ENCODE measurements at places on chromosomes 6 and 20.

GRCh38 chr6:74939721-74940620 is 265.9 kb downstream of the COL12A1 start:
- DNase-seq: no peak

DNA sequence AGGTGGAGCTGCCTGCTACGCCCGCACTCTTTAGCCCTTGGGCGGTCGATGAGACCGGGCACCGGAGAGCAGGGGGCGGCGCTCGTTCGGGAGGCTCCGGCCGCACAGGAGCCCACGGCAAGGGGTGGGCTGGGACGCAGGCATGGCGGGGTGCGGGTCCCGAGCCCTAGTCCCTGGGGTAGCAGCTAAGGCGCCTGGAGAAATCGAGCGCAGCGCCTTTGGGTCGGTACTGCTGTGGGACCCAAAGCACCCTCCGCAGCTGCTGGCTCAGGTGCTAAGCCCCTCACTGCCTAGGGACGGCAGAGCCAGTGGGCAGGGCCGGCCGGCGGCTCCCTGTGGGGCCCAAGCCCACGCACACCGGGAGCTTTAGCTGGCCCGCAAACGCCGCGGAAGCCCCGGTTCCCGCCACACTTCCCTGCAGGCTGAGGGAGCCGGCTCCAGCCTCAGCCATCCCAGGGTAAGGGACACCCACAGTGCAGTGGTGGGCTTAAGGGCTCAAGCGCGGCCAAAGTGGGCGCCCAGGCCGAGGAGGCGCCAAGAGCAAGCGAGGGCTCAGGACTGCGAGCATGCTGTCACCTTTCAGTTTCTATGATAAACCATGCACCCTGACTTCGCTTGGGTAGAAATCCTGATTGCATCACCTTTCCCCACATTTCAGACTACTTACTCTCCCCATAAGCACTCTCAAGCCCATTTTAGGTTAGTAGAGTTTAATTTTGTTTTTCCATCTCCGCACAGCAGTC is 52.0 kb downstream of the MYLIP start:
- DNase-seq: no peak

DNA sequence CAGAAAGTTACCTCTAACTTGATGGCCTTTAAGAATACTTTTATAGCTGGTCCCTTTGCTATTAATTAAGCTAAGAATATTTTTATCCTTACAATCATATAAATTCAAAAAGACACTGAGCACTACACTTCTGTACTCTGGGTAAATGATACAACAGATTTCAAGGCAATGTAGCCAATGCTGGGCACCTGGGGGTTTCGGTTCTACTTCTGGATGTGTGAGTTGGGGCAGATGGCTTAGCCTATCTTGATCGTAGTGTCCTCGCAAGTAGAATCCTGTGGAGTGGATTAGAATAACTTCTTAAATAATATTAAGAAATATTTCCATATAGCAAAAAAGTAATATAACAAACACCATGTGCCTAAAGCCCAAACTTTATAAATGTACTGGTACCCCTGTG is 96.9 kb upstream of the NT5E start:
- DNase-seq: no peak

DNA sequence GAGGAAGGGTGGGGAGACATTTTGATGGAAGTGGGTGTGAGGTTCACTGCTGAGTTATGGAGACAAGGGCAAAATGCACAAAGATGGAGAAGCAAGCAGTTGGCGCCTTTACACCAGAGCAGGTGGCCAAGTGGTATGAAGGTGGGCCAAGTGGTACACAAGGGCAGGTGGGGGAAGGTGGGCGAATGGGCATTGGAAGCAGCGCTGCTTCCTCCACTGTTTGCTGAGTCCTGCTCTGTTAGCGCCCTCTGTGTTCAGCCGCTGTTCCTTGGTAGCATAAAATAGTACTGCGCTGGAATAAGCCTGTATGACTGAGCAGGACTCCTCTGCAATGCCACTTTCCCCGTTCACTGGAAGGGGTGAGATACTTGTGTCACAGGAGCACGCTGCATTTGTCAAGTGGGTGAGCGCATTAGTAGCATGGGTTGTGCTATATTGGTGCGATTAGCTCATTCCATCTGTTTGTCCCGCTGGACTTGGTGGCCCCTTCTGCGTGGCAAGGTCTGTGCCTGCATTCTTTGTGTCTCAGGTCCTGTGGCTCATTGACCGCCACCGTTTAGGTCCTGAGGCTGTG is 116.4 kb downstream of the TOX2 start:
- DNase-seq: no peak

- no peak for DNase-seq
Observed at GRCh38 chr20:24472426-24472825, 3.0 kb downstream of the SYNDIG1 start.

GRCh38 chr6:146295695-146296094 is 247.9 kb upstream of the RAB32 start:
- DNase-seq: no peak

DNA sequence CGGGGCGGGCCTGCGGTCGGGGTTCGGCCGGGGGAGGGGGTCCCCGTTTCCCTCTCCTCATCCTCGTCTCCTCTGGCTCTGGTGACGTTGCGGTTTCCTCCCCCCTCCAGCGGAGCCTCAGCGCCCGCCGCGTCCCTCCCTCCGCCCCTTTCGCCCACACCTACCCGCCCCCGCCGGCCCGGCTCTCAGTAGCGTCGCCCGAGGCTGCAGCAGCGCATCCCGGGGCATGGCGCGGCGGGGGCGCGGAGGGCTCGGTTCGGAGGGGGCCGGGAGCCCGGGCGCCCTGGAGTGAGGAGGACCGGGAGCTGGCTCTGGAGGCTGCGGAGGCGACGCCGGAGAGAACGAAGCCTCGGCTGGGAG is at the start of gene DSE:
Gene DSE (plus strand): TSS at position 188 of the 360 bp plus-strand sequence. CDS start 28,304 bp downstream, outside the sequence.
- DNase-seq: peak; percentile 84

DNA sequence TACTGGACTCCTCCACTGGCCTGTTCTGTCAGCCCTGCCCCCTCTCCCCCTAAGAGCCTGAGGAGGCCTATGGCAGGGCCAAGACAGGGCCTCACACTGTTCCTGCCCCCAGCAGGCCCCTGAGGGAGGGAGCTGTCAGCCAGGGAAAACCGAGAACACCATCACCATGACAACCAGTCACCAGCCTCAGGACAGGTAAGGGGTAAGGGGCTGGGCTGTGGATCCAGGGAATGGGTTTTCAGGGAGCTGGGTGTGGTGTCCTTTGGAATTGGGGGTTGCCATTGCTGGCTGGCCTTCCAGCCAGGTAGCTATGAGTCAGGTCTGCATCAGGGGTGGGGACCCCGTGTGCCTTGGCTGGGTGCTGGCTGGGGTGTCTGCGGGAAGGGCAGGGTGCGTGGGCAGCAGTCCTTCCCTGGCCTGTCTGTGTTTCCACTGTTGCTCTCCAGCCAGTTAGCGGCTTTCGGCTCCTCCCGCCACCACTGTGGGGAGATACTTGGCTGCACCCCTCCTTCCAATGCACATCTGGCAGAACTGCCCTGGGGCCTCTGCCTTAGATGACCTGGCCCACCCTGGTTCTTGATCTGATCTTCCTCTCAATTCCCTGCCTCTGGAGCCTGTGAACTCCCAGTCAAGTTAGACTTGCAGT is 3.9 kb downstream of the SLC29A1 start:
- DNase-seq: no peak

- DNase-seq: no peak
Observed at GRCh38 chr6:42295677-42296076, 78.0 kb upstream of the MRPS10 start.

DNA sequence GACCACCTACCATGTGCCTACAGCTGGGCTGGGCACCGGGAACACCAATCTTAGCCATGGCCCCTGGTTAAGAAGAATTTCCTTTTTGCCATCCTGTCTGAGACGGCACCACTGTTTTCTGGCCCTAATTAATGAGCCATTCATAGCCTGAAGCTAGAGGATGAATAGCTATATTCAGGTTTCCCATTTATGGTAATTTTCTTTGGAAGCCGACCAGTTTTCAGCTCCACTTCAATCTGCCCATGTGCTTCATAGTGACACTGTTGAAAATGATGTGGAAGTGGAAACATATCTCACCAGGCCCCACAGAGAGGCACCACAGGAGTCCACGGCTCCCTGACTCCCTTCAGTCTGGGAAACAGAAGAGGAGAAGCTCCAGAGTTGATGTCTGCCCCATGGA is 22.6 kb upstream of the ULBP3 start:
- DNase-seq: no peak

DNA sequence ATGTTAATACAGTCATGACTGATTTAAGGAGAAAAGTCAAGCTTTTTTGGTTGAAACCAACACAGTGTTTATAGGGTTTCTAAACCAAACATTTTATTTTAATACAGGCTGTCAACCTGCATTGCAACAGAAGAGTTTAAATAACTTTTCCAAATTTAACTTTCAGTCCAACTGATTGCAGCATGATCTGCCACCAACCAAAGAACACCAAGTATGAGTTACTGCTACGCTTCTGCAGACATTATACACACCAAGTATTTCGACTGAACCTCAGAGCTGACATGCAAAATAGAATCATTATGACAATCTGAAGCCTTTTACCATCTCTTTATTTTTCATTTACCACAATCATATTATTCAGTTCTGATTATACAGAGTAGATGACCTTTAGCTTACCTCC is 151.2 kb upstream of the DST start:
- no peak for DNase-seq

DNA sequence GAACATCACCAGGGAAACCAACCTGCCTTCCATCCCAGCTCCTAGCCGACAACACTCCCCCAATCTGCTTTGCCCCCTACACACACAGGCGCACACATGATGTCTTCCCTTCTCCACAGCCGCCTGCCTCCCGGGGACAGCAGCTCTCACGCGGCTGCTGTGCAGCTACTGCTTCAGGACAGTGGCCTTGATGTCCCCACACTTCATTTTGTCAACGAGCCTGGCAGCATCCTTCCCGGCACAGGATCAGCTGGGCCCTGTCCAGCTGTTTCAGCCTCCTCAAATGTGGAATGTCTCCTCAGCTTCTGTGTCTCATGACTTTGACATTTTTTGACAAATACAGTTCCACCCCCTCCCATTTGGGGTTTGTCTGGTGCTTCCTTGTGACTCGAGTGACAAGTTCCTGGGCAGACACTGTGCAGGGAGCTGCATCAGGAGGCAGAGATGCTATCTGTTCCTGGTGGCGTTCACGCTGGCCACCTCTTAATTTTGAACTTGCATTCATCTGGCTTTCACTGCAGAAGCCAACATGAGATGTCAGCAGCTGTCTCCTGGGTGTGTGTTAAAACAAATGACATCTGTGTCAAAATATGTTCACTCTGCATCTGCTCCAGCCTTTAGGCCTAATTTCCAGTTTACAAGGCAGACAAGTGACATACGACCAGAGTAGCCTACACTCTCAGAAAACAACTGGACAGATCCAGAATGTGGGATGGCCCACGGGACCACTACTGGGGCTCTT is 57.2 kb downstream of the GINS1 start:
- no peak for DNase-seq

DNA sequence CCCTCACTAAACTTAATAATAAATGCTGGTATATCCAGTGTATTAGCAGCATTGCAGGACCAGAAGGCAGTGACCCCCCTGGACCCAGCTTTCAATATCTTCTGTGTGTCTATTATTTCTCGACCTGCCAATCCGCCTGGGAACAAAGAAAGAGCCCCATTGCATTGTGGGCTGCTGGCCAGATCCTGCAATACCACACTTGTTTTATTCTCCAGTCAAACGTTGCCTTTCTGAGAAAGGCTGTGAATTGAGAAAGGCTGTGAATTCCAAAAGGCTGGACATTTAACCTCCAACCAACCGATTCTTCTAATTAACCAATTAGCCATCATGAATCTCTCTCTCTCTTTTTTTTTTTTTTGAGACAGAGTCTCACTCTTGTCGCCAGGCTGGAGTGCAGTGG is 1.5 kb upstream of the MTO1 start:
- no peak for DNase-seq

DNA sequence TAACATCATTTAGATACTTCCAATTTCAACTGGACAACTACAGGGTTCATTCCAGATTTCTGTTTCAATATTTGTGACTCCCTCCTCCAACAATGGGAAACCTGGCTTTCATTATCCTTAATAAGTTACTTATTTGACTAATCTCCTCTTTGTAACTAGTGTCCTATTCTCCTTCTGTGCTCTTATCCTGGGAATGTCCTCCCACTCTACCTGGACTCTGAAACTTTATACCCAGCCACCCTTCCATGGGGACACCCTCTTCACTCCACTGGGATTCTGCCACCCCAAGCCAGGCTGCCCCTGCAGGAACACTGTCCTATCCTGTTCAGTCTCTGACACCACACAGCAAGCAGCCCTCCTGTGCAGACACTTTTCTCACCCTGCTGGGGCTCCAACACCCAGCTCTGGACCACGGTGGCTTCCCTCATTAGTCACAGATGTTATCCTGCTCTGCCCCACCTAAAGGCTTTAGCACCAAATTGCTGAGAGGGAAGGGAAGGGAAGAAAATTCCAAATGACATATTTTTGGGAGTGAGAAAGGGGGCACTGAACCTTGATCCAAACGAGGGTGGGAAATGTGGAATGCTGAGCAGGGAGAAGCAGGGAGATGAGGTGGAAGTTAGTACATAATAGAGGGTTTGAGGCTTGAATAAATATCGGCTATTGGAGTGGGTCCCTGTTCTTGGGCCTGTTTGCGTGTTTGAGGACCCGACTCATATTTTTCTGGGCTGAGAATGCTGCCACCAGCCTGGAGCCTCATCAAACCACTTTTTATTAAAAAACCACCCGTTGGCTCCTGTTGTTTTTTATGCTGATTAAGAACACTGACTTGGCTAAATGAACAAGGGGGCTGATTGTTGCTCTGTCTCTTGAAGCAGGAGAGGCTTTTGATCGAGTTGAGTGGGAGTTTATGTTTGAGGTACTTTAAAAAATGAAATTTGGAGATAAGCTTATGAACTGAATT is 54.0 kb upstream of the AKIRIN2 start:
- DNase-seq: no peak

GRCh38 chr6:39312912-39313525 is 1.2 kb downstream of the KCNK17 start:
- peak; percentile 59 for DNase-seq

DNA sequence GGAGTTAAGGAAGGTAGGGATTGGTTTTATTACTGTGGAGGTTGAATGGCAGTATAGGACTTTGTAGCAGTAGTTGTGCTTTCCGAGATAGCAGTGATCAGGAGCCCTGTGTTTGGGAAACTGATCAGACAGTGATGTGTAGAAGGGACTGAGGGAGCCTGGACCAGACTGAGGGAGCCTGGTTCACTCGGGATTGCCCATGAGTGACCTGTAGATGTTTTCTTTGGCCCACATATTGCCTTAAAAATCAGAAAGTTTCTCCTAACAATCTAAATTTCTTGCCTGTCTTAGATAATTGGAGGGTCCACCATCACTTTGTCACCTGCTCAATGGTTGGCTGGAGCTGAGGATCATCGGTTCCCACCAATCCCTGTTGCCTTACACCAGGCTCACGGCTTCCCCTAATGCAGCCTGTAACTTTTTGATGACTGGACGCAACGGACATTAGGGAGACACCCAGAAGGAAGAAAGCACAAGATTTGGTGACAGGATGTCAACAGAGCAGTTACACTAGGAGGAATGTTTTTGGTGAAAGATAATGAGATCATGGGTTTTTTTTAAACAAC is 1.1 kb downstream of the CDS2 start:
- no peak for DNase-seq

GRCh38 chr6:132218059-132218696 is 183.1 kb downstream of the MOXD1 start:
- no peak for DNase-seq
